Hypothalamus (tissue), 51 donors: ENCODE measurements at places on chromosomes 7 and 10.

DNA sequence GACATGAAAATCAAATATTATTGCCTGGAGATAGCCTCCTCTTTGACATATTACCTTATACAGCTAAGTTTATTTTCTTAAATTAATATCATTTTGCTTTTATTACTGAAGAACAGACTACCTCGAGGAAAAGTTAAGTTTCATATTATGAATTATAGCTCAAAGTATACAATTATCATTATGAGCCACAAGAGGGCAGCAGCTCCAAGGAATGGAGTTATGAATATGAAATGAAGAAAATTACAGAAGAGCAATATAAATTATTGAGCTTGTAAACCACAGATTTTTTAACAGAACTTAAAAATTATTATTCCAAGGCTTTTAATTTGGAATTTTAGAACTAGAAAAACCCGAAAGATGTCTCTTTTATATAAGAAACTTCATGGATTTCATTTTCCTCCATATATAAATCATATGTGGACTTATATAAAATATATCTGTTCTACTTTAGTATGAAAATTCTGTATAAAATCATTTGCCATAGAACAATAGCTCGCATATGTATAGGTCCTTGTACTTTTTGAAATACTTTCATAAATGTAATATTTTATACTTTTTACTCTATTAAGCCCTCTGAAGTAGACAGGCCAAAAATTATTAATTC is 40.1 kb downstream of the IQUB start:
- DNase-seq: no peak

GRCh38 chr7:126682176-126682575 is 570.6 kb downstream of the GRM8 start:
- no peak for DNase-seq

DNA sequence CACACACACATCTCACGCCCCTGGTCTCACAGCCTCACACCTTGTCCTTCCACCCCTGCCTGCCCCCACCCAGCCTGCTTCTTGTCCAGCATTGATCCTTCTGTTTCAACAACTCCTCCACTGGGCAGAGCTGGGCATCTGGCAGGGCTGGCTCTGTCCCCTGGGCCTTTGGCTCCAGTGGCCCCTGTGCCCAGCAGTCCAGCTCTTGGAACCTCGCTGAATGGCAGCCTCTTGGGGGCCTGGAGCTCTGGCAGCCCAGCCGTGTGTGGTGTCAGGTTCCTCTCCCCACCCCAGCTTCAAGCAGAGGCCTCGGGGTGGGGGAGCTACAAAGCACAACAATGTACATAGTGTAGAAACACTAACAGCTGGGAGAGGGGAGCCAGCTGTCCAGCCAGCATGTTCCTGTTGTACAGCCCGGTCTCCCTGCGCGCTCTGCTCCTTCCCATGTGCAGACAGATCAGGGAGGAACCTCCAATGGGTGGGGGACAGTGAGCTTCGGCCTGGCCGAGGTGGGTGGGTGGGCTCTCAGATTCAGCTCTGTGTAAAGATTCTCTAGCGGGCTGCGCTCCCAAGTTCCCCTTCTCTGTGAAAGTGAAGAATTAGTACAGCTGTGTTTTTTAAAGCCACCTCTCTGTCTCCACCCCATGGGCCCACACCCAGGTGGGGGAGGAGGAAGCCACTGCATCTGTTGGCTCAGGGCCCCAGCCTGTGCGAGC is 19.4 kb downstream of the ZMIZ2 start:
- no peak for DNase-seq

DNA sequence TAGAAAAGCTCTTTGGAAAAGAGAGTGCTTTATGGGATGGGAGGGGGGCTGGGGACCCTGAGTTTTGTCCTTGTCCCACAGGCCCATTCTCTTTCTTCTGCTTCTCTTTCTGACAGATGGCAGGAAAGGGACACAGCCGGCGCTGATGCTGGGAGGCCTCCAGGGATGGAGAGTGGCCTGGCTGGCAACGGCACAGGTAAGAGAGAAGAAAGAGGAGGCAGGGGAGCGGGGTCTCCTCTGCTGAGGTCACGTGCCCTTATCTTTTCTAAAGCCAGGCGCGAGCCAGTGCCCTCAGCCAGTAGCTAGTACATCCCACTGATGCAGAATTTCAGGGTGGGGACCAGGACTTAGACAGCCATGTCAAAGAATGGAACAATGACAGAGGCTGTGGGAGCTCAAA is 9.2 kb downstream of the ZNF775 start:
- DNase-seq: no peak

DNA sequence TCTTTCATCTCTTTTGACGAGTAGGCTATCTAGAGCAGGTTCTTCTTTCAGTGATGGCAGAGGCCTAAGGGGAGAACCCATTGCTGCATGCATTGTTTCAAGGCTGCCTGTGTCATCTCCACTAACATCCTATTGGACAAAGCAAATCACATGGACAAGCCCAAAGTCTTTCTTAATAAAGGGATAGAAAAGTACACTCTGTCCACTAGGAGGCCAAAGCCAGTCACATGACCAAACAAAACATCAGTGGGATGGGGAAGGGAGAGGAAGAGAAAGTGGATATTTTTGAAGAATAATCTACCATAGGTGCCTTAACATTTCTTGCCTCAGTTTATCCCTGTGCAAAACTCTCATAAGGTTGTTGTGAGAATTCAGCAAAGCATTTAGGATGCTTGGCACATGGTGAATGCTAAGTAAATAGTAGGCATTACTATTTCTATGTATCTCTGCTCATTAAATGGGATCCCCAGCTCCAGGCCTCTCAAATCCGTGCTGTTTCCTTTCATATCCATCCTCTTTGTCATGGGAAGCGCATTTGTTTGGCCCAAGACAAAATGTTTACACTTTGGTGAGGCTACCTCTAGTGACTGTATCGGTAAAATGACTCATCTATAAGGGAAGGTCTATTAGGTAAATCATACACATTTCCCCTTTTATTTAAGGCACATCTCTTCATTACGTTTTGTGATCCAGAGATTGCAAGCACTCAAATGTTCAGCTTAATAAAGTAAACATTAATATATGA is 16.7 kb upstream of the CADPS2 start:
- no peak for DNase-seq

- no peak for DNase-seq
These were observed 5.5 kb upstream of the GDF10 start for GRCh38 chr10:47294501-47294900.

DNA sequence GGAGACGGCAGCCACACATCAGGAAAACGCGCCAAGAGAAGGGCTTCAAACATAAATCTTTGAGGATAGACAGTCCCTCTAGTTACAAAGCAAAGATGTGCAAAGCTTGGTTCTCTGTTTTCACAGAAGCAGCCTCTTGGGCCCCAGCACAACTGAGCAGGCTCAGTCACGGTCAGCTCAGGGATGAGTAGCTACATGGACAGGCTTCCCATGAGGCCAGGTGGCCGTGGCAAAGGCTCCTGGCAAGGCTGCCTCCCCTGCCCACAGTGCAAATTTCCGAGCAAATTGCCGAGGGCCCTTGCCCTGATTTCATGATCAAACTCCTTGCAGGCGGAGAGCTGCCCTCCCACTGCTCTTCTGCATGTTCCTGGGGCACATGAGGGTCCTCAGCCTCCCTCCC is 37.8 kb upstream of the EN2 start:
- DNase-seq: no peak

- DNase-seq: no peak
These were observed 1073.0 kb downstream of the XPNPEP1 start for GRCh38 chr10:108850138-108850854.

DNA sequence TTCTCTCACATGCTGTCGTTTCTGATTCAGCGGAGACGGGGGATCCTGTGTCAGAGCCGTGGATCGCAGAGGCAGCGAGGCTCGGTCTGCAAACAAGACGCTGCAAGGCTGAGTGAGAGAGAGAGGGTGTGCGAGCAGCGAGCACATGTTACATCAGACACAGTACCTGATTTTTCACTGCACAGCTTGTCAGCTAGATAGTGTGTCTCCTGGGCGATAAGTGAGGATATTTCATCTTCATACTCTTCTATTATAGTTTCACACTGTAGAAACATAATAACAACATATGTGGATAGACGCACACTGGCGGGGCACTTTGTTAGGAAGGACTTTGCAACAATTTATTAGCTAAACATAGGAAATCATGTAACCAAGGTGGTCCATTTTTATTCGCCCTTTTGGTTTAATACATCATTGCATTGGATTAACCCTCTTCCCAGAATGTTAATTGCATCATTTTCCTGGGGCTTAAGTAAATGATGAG is 39.5 kb downstream of the CNPY1 start:
- no peak for DNase-seq

- no peak for DNase-seq
These were observed 246.2 kb upstream of the SEMA3C start for GRCh38 chr7:81165070-81165469.
